ENCODE measurements at places on chromosomes 7 and 10.

GRCh38 chr7:157010588-157011332, at the start of gene MNX1:
TSS of gene MNX1 (minus strand) at chr7:157010663. CDS start at chr7:157010350, 313 bp downstream.
- DNase-seq: no peak

DNA sequence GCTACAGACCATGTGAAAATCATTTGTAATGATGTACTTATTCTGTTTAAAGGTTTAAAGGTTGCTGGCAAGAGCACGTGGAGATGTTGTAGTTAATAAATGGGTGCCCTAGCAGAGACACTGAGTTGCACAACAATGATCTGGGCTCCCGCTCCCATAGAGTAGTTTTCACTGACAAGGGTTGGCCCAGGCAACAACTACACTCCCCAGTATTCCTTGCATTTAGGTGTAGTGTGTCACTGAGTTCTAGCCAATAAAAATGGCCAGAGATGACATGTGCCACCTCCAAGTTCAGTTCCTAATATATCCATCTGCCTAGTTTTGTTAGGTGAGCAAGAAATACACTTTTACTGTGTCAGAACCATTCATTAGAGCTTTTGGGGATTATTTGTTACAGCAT, 392.1 kb upstream of the MTPN start:
- DNase-seq: no peak

DNA sequence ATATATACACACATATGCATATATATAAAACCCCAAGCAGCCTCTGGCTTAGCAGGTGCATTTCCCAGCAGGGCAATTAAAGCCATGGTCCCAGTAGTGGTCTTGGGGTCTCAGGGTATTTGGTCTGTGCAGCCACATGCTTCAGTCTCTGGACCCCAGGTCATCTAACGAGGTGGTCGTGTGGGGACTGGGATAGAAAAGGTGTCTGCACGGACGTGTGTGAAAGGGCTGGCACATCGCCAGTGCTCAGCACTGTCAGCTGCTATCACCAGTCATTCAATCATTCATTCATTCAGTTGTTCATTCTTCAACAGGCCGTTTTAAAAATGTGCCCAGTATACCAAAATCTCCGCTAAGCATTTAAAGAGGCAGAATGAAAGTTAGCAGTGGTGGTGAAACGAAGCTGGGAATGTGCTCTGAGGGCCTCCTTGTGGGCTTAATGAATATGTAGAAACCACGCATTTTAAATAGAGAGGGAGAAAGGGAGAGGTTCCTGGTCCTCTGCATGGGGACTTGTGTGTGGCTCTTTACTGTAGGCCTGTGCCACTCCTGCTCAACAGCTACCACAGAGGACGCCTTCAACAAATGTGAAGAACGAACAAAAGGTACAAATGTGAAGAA, 170.4 kb downstream of the EGFR start:
- DNase-seq: no peak

DNA sequence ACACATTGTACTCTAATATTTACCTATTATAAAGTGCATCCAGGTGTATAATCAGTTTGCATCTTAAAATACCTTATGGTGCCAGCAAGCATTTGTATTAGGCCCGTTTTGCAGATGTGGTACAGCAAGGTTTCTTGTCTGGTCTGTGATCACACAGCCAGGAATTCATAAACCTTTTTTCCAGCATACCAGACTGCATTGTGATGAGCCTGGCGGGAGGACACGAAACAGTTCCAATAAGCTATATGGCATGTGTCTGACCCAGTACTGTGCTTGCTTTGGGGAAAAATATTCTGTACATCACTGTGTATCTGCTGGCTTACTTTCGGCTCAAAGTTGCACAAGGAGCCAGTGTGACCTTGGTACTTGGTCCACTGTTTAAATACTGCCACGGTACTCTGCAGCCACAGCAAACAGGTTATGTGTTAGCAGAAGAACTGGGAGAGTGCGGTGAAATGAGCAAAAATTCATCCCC, 36.3 kb downstream of the CHN2 start:
- no peak for DNase-seq

- no peak for DNase-seq
Measured at GRCh38 chr10:52566471-52567246, 205.9 kb downstream of the MBL2 start.

GRCh38 chr10:34121125-34121753, 693.9 kb downstream of the PARD3 start:
- no peak for DNase-seq
